ENCODE measurements at places on chromosomes 13 and 19. TPM values are rescaled to one million over a fixed set of nuclear protein-coding genes. Genes with fewer than 3 reads are reported as not detected.

The ZNF296 gene
- 1.1 TPM for polyA plus RNA-seq

The TEKTIP1 gene
- not detected for polyA plus RNA-seq

The TEX29 gene
- polyA plus RNA-seq: not detected

The PLA2G4C gene
- polyA plus RNA-seq: 1.2 TPM

The PCDH9 gene
- 0.18 TPM for polyA plus RNA-seq

The POSTN gene
- not detected for polyA plus RNA-seq

The TLE2 gene
- 13.1 TPM for polyA plus RNA-seq

The RAB20 gene
- polyA plus RNA-seq: 1.3 TPM

The COL4A1 gene
- not detected for polyA plus RNA-seq
